Right forelimb (tissue), 1 donor: ENCODE measurements at places on chromosomes 2 and 18.

DNA sequence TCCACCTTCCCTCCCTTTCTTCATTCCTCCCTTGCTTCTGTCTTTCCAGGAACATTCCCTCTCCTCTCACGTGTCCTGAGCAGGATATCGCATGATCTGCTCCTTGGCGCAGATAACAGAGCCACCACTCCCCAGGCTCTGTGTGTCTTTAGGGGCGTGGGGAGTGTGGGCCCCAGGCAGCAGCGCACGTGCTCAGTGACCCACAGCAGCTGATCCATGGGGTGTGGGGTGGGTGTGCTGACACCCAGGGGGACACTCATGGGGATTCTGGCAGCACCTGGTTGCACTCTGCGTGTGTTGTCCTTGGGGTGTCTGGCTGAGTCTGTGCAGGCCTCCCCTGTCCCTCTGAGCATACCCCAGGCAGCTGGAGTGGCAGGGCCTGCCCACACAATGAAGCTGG is 9.9 kb upstream of the FOSL2 start:
- no peak for DNase-seq

GRCh38 chr2:168566974-168567665 is 111.0 kb downstream of the CERS6 start:
- no peak for DNase-seq

DNA sequence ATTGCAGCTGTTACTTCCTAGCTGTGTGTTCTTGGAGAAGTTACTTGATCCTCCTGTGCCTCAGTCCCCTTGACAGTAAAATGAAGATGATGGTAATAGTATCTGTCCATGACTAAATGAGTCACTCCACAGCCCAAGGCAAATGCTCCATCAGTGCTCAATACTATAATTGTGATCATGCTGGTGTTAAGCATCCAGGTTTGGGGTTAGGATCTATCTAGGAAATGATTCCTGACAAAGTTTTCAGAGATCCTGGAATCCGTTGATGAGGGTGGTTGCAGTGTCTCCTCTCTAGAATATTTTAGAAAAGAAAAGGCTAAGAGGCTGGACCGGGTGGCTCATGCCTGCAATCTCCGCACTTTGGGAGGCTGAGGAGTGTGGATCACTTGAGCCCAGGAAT is 2.7 kb upstream of the PRELID3A start:
- DNase-seq = no peak

GRCh38 chr2:50290718-50291117 is 741.2 kb downstream of the NRXN1 start:
- no peak for DNase-seq

- no peak for DNase-seq
Measured at GRCh38 chr2:163626208-163626607, 109.6 kb downstream of the FIGN start.

DNA sequence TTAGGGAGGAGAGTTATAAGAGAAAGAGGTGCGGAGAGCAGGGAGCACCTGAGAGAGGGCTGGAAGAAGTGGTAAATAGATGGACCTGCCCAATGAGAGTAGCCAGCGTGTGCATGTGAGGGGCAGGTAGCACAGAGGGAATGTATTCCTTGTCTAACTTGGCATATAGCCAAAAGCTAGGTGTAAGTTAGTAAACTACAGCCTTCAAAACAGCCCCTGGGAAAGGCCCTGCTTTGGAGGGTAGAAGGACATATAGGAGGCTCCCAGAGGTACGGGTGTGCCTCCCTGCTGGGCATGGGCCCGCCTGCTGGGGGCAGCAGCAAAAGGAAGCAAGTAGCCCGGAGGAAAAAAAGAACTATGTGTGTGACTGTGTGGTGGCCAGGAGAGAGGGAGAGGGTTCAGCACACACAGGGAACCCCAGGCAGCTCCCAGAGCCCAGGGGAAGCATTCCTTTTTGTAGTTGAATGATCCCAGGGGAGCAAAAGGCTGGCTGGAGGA is 48.0 kb downstream of the TCF7L1 start:
- DNase-seq = no peak

DNA sequence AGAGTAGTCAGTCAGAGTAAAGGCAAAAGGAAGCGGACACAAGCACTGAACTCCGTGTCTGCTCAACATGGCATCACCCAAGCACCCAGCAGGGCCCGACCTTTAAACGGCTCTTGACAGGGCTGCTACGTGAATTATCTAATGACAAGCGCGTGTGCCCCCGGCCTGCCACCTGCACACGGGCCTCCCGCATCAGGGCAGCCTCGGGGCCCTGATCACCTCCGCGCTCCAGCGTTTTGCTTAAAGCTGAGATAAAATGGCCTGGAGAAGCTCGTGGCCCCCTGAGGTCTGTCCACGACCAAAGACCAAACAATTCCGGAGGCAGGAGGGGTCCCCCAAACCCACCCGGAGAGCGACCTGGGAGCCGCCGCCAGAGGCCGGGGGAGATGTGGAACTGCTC is 376 bp downstream of the NDUFA10 start:
- no peak for DNase-seq

- no peak for DNase-seq
Measured at GRCh38 chr2:139969323-139969722, 1189.1 kb upstream of the NXPH2 start.
